OCI-LY7 (cell line): ENCODE measurements at places on chromosomes 11 and 22. TPM values are rescaled to one million over a fixed set of nuclear protein-coding genes. Genes with fewer than 3 reads are reported as not detected.

DNA sequence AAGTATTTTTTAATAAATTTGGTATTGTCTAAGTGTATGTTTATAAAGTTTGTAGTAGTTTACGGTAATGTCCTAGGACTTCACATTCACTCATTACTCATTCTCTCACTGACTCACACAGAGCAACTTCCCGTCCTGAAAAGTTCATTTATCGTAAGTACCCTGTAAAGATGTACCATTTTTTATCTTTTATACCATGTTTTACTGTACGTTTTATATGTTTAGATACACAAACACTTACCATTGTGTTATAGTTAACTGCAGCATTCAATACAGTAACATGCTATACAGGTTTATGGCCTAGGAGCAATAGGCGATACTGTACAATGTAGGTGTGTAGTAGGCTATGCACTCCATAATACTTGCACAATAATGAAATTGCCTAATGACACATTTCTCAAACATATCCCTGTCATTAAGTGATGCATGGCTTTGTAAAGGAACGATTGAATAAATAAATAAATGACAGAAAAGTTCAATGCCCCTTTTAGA is 12.5 kb upstream of the CARD18 start:
- DNase-seq, result no peak

DNA sequence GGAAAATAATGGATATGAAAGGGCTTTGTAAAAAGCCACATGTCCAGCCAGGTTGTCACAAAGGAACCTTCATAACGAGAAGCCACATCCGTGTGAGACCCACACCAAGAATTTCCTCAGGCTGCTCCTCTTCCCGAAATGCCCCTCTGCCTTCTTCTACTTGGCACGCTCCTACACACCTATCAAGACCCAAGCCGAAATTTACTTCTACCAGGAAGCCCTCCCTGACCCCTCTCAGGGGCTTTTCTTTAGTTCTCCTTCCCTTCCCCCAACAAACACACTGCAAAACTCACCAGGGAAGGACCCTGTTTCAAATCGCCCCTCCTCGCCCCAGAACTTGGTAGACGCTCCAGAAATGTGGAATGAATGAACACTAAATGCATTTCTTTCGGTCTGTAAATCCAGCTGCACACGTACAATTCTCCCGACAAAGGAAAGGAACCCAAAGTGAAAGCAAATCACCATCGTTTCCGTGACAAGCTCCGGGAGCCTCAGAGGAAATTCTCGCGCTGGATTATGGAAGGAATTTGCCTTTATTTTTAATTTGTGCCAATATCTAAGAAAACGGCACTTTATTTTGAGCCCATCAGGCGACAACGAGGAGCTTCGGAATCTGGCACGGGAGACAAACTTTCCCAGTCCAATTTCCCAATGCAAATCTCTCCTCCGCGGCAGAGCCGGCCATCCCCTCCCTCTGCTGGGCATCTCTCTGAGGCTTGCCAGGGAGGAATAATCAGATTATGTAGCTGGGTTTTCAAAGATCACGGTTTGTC is 13.2 kb upstream of the SHISAL1 start:
- DNase-seq, result no peak

- peak; percentile 8 for DNase-seq
Observed at GRCh38 chr11:44400431-44400830, 90.5 kb upstream of the ALX4 start.

Gene TTC28
- 0.24 and 0.55 TPM in 2 replicates for total RNA-seq
